ENCODE measurements at places on chromosomes 12 and 14.

- no peak for DNase-seq
Measured at GRCh38 chr12:91256411-91256810, 73.8 kb upstream of the DCN start.

- peak; percentile 3 for DNase-seq
Measured at GRCh38 chr14:68786491-68787091, 6.3 kb downstream of the ZFP36L1 start.

DNA sequence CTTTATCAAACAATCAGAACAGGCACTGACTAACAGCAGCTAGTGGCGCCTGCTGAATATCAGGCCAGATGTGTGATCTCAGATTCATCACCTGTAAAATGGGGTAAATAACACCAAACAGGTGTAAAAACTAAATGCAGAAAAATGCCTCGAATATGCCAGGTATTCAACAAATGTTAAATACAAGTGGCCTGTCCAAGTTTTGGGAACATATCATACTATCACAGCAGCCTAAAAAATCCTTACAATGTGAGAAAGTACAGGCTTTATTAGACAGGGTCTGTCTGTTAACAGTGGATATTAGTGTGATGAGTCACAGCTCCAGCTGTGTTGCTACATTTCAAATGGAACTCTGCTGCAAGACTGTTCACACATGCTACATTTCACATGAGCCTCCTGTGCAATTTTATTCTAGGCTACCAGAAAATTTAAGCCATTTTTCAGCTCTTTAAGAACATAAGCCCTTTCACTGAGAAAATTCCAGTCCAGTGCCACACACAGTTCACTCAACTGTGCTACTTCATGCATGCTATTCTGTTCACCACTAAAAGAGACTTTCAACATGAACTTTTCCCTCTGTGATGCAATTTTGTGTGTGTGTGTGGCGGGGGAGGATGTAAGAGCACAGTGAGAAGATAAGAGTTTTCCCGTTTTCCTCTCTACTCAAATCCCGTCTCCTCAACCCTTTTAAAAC is 56.7 kb downstream of the MSRB3 start:
- no peak for DNase-seq

DNA sequence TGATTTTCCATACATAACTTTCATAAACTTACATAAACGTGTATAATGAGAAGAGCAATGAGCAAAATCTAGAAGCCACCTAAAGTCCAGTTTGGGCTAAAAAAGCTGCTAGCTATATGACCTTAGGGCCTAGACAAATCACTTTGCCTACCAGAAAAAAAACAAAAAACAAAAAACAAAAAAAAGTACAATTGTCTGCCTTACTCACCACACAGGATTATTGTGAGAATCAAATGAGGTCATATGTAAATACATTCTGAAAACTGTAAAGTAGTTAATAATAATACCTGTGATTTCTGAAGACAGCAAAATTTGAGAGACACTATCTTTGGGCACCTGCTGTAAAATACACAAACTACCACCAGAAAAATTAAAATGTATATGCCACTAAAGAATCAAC is 4.2 kb downstream of the ATP2B1 start:
- DNase-seq = no peak

GRCh38 chr14:55274146-55274545 is 2.9 kb downstream of the FBXO34 start:
- no peak for DNase-seq

GRCh38 chr12:112848972-112849371 is 57.4 kb downstream of the RPH3A start:
- DNase-seq = no peak

All from D341Med (cell line).